GM18507 (cell line): ENCODE measurements at places on chromosomes 16 and 17.

- no peak for DNase-seq
Measured at GRCh38 chr16:4263504-4264436, 9.1 kb downstream of the TFAP4 start.

- DNase-seq: peak; percentile 9
Measured at GRCh38 chr17:3167574-3167973, 29.7 kb upstream of the OR1A2 start.

- DNase-seq: no peak
Measured at GRCh38 chr16:22681554-22682291, 132.2 kb upstream of the HS3ST2 start.

DNA sequence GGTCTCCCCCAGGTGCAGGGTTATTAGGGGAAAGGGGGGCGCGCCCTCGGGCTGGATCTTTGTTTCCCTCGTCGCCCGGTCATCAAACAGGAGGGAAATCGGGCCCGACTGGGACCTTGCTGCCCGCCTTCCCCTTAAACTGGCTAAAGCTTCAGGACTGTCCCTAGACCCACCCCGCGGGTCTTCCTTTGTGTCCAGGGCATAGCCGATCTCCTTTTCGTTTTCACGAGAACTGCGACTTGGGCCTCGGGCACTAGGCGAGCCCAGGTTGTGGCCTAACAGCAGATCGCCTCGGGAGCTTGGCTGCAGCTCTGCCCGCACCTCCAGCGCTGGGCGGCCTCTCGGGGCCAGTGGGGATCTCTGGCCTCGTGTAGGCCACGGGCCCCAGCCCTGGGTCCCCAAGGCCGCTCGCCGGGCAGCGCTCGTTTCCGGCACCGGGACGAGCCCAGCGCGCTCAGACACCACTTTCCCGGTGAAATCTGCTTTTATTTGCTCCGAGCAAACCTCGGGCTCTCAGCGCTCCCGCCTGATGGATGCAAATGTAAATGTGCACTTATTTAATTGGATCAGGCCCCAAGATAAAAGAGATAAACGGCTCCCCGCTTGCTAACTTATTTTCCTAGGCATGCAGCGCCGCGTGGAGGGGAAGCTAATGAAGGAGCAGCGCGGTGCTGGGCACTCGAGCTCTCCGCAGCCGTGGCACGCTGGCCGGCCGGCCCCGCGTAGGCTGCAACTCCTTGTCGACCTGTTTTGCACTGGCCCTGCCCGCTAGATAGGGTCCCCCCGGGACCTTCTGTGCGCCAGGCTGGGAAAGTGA lies 7.8 kb downstream of the IRX5 start:
- no peak for DNase-seq

DNA sequence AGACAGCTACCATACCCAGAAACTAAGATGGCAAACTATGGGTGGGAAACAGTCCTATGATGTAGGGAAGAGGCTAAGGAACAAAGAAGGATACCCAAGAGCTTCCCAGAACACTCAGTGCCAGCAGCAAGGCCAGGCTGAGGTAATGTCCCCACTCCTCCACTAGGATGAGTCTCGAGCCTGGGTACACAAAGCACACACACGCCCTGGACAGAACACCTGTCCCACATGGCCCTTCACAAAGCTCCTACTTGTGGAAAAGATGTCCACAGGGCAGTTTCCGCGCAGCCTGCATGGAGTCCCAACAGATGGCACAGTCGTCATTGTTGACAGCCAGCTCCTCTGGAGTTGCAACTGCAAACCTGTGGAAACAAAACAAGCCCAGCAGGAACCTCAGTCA lies 23.9 kb downstream of the AMFR start:
- no peak for DNase-seq

DNA sequence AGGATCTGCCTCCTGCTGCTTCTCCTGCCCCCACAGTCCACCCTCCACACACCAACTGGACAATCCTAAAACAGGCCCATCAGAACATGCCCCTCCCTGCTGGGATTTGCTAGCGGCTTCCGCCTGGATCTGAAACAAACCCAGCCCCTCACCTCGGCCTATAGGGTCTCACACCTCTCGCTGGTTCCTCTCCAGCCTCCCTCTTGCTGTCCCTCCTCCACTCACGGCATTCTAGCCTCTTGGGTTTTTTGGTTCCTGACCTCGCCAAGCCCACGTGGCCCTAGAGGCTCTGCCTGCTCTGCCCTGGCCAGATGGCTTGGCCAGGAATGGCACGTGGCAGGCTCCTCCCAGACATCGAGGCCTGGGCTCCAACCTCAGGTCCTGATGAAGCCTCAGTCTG lies 15.7 kb upstream of the MTSS2 start:
- no peak for DNase-seq

GRCh38 chr17:74431568-74432423 lies at the start of gene GPRC5C:
Gene GPRC5C, plus strand, starts transcription at chr17:74432088. Its CDS starts 7,689 bp downstream, at chr17:74439777.
- no peak for DNase-seq

DNA sequence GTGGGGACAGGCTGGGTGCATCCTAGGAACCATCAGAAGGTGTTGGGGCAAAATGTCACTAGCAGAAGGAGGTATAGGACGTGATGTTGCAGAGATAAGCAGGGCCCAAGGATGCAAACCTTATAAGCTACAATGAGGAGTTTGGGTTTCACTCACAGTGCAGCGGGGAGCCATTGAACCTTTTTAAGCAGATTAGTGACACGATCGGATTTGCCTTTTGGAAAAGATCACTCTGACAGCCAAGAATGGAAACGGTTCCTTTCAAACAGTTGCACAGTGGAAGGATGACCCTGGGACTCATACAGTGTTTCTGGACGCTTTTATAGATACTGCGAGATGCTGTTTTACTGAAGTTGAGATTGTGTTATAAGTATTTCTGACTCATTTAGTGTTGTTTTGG lies 131.8 kb upstream of the CACNG3 start:
- no peak for DNase-seq

DNA sequence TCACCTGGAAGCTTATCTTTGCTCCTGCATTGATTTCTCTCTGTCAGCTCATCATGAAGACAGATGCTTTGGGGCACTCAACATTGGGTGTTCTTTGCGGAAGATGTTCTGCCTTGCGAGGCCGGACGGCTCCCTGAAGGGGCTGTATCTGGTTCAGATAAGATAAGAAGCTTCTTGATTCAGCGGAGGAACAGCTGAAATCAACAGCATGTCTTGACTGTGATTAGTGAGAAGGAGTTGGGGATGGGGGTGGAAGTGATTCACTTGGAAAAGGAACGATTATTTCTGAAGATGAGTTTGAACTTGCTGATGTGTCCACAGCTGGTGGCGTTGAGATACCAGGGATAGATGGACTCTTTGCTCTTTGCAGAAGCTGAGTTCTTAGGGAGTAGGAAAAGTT lies 126.9 kb upstream of the WSCD1 start:
- no peak for DNase-seq

DNA sequence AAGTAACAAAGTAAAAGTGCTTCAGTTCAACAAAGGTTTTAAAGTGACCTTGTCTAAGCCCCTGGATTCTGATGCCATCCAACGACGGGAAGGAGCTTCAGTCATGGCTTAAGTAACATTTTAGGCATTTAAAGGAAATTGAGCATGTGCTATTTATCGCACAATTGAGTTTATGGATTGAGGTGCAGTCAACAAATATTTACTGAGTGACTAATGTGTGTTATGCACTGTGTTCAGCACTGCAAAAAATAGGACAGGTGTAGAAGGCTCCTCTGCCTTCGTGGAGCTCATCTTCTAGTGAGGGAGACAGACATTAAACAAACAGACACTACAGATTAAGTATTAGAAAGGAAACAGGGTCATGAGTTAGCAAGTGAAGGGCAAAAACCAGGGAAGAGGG lies 12.5 kb downstream of the TMIGD1 start:
- no peak for DNase-seq

GRCh38 chr17:61155590-61156237 lies 243.9 kb upstream of the TBX2 start:
- DNase-seq: no peak

GRCh38 chr17:47301831-47302230 lies 21.9 kb upstream of the EFCAB13 start:
- DNase-seq: no peak

GRCh38 chr17:65698381-65699061 lies 137.1 kb upstream of the AXIN2 start:
- no peak for DNase-seq

DNA sequence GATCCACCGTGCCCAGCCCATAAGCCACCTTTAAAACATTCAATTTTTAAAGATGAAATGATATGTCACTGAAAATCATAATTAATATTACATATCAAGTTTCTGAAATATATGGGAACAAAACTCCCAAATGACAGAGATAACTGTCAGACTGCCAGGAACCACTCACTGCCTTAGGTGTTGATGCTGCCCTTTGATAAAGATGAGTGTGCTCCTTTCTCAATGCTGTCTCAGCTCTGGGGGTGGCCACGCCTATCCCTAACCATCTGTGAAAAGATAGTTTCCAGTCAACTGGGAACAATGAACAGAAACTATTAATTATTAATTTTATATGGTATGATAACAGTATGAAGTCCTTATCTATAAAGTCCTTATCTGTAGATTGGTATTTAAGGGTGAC lies 177.7 kb downstream of the MYO1D start:
- no peak for DNase-seq

- no peak for DNase-seq
Measured at GRCh38 chr16:60329108-60329507, 1595.0 kb upstream of the GOT2 start.

DNA sequence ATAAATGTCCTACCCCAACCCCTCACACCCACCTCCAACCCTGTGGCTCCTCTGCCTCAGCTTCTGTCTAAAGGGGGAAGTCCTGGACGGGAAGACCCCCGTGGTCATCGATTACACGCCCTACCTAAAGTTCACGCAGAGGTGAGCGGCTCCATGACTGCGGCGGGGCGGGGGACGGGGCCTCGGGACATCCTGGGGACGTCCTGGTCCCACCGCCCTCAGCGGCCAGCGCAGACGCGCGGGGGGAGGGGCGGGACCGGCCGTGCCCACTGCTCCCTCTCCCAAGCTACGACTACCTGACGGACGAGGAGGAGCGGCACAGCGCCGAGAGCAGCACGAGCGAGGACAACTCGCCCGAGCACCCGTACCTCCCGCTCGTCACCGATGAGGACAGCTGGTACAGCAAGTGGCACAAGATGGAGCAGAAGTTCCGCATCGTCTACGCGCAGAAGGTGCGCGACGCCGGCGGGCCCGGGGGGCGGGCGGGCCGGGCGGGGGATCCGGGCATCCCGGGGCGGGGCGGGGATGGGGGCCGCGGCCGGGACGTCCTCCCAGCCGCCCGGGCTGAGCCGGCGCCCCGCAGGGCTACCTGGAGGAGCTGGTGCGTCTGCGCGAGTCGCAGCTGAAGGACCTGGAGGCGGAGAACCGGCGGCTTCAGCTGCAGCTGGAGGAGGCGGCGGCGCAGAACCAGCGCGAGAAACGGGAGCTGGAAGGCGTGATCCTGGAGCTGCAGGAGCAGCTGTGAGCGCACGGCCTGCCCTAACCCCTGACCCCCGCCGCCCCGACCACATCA lies 6.7 kb downstream of the RUNDC3A start:
- DNase-seq: no peak

DNA sequence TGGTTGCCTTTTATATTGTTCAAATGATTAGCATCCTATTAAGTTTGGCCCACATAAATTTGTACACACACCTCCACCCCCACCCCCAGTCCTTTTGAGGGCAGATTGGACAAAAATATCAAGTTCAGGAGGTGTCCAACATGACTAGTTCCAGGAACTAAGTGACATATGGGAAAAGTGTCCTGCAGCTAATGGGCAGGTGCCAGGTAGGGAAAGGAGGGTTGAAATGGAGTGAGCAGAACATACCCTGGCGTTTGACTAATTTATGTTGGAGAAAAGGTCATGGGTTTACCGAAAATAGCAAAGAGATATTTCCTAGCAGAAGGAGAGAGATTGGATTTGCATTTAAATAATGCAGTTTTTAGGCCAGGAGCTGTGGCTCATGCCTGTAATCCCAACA lies 4.9 kb downstream of the KCTD2 start:
- no peak for DNase-seq

DNA sequence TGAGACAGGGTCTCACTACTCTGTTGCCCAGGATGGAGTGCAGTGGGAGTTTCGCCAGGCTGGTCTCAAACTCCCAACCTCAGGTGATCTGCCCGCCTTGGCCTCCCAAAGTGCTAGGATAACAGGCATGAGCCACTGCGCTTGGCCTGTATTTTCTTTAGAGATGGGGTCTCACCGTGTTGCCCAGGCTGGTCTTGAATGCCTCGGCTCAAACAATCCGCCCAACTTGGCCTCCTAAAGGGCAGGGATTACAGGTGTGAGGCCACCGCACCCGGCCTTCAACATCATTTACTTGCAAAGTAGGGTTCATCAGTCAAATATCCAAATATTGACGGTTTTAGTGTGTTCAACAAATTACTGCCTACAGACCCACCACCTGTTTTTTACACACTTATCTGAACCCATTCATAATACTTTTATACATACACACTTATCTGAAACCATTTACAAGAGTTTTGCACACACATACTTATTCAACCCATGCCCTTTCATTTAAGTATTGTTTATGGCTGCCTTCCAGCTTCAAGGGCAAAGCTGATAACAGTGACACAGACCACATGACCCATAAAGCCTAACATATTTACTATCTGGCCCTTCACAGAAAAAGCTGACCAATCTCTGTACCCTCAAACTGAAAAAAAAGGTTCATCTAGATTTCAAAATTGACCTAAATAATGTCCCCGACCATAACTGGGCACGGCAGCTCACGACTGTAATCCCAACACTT lies 11.9 kb downstream of the TMEM170A start:
- no peak for DNase-seq

DNA sequence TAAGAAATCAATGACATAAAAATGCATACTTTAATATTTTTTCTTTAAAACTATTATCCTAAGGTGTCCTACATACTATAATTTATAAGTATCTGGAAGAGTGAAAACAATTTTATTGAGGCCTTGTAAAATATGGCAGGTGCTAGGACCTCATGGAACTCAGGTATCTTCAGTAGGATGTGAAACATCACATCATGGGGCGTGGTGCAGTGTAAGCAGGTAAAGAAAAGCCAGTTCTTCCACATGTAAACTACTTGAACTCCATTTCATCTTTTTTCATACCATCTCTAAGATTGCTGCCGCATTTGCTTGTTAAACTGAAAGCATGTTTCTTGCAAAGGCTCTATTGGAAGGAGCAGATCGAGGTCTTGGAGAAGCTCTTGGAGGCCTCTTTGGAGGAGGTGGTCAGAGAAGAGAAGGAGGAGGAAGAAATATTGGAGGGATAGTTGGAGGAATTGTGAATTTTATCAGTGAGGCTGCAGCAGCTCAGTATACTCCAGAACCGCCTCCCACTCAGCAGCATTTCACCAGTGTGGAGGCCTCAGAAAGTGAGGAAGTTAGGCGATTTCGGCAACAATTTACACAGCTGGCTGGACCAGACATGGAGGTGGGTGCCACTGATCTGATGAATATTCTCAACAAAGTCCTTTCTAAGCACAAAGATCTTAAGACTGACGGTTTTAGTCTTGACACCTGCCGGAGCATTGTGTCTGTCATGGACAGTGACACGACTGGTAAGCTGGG lies at the start of gene CAPNS2:
Gene CAPNS2, plus strand, starts transcription at position 253 of the 744 bp plus-strand sequence. Its CDS starts 73 bp downstream, at position 326.
- no peak for DNase-seq

DNA sequence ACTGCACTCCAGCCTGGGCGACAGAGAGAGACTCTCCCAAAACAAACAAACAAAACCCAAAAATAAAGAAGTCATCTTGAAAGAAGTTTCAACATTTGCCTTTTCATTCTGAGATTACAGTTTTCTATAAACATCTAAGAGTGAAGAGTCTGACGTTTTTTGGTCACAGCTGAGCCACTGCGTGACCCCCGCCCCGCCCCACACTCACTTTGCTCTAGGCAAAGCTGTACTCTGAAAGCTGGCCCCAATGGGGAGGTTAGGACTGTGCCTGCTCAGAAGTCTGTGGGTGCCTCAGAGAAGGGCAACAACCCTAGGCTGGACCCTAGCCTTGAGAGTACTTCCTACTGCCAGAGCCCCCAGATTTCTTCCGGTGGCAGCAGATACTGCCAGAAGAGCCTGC lies 19.3 kb downstream of the CYB5D2 start:
- no peak for DNase-seq
